Muscle of arm (tissue), 14 donors: ENCODE measurements at places on chromosomes 5 and 9.

DNA sequence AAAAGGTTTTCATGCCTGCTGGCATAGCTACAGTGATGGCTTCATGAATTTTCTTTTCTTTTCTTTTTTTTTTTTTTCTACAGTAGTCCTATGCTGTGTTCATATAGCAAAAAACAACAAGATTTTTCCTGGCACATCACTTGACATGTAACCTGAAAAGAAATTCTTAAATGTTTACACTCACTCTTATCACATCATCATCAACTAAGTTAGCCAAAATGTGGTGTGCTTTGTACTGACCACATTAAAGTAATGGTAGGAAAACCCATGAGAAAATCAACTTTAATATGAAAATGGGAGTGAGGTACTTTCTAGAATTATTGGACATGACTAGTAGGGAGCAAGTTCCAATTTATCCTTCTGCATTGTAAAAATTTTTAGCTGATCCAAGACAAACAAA, 146.7 kb downstream of the SSBP2 start:
- no peak for DNase-seq

DNA sequence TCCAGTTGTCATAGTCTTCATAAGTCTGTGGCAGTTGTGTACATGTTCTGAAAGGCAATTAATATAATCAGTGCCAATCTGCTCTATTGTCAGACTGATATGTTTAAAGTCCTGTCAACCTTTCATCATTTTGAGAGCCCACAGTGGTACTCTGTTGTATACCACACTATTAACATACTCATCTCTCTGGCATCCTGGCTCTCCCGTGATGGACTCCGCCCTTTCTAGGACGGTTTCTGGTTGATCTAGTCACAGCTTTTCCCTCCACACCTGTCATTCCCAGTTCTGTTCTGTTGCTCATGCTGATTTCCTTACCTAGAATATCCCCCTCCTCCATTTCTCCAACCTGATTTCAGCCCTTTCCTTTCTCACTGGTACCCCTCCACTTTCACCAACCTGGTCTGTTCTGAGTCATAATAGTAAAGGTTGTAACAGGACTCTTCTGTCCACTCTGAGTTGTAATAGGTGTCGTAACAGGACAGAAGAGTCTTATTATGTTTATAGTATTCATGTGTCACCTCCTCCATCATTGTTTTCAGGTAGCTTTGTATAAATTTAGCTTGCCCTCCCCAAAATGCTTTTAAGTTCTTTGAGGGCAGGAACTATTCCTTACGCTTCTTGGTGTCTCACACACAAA, 4.1 kb downstream of the PTCD2 start:
- DNase-seq = no peak

GRCh38 chr9:86187121-86187520, 72.3 kb downstream of the C9orf153 start:
- no peak for DNase-seq

DNA sequence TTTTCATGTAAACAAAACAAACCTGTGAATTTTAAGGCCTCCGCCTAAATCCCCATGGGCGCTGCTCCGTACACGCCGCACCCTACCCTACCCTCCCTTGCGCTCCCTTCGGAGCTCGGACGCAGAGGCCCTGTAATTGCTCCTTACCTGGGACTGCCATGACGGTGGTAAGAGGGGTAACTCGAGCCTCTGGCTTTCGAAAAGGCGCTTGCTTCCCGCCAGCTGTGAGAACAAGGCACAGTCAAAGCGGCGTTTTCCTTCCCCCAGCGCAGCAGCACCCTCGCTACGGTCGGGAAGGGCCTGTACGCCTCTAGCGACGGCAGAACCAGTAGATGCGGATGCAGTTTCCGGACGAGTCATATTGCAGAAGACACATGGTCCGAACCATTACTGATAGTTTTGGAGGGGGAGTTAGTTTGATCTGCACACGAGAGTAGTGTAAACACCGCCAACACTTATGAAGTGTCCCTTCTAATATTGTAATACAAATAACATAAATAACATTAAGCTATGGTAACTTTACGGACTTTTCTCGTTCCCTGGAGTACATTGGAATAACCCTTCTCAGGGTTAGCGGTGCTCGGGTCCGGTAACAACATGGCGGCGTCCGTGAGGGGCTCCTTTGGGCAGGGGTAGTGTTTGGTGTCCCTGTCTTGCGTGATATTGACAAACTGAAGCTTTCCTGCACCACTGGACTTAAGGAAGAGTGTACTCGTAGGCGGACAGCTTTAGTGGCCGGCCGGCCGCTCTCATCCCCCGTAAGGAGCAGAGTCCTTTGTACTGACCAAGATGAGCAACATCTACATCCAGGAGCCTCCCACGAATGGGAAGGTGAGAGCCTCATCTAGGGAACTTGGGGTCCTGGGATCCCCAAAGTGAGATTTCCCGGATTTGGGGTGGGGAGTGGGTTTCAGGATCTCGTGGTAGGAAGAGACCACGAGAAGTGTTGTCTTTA, at the start of the genes CWC27 and SREK1IP1:
Gene CWC27 (plus strand): TSS at position 573 of the 955 bp plus-strand sequence. CDS start 217 bp downstream, at position 790.
Gene SREK1IP1 (minus strand): TSS at position 334 of the 955 bp plus-strand sequence. CDS start 174 bp downstream, at position 160.
- DNase-seq = peak; percentile 92

DNA sequence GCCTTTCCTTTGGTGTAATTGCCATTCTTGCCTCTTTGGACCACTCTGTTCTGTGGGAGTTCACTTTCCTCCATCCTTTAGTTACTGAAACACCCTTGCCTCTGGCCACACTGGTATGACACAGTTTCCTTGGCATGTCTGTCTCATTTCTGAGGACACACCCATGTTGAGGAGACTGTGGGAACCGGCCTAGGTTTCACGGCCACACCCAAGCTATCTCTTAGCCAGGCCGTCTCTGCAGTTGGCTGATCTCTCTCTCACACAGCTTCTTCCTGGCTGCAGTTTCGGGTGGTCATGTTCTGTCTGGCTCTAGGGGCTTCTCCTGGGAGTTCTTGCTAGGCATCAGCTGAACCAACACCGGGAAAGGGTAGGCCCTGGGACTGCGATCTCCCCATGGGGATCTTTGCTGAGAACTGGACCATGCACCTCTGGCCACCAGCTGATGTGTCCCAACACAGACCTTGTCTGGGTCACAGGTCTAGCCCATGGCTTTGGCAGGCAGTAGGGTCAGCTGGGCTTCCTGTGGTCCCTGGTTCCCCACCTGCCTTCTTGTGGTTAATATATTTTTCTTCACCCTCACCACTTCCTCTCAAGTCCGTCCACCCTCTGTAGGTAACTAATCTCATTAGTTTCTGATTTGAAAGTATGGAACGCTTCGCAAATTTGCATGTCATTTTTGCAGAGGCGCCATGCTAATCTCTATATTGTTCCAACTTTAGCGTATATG, 24.9 kb downstream of the ARHGEF37 start:
- no peak for DNase-seq

- DNase-seq = no peak
Measured at GRCh38 chr9:124386201-124386600, 29.0 kb downstream of the PSMB7 start.

GRCh38 chr9:16516891-16517290, 353.6 kb downstream of the BNC2 start:
- no peak for DNase-seq

GRCh38 chr9:116361547-116361946, 208.0 kb downstream of the PAPPA start:
- DNase-seq = no peak

GRCh38 chr5:34712565-34712964, 56.4 kb downstream of the RAI14 start:
- no peak for DNase-seq

DNA sequence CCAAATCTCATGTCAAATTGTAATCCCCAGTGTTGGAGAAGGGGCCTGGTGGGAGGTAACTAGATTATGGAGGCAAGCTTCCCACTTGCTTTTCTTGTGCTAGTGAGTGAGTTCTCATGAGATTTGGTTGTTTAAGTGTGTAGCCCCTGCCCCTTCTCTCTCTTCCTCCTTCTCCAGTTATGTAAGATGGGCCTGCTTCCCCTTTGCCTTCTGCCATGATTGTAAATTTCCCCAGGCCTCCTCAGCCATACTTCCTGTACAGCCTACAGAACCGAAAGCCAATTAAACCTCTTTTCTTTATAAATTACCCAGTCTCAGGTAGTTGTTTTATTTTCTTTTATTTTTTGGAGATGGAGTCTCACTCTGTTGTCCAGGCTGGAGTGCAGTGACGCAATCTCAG, 18.2 kb upstream of the TXNDC8 start:
- no peak for DNase-seq

DNA sequence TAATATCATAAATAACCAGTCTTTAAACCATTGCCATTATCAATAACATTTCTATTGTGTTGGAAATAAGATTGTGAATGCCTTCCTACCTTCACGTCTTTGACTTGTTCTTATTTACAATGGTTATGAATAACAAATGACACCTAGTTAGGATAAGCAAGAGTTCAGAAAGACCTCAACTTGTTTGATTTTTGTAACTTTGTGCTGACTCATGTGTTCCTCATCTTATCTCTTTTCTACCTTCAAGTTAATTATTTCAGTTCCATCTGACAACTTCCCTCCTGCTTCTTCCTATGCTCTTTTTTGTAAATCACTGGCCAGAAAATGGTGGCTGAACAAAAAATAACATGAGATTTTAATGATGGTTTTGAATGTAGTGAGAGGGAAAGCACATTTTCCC, 538.5 kb upstream of the TUSC1 start:
- DNase-seq = no peak

- DNase-seq = no peak
Measured at GRCh38 chr5:41519801-41520200, 9.4 kb upstream of the PLCXD3 start.

DNA sequence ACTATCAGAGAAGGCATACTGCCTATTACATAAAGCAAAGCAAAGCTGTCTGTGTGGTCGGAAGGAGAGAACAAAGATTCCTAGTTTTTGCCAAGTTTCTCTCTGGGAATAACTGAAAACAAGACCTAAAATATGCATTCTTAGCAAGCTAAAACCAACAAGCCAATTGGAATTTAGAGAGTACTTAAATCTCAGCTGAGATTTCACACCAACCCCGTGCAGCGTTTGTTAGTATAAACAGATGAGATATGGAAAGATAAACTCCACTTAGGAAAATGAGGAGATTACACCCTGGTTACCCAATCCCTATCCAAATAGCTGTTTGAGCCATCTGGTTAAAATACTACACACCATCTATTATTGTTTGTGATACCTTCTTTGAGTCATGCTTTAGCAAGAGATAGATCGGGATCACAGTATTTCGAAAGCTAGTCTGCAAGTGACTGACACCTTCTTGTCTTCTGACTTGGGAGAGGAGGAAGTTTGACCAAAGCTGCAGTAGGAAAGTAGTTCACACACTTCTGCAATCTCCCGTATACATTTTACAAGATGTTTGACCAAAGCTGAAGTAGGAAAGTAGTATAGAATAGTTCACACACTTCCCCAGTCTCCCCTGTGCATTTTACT, 18.2 kb downstream of the FAF2 start:
- DNase-seq = no peak

DNA sequence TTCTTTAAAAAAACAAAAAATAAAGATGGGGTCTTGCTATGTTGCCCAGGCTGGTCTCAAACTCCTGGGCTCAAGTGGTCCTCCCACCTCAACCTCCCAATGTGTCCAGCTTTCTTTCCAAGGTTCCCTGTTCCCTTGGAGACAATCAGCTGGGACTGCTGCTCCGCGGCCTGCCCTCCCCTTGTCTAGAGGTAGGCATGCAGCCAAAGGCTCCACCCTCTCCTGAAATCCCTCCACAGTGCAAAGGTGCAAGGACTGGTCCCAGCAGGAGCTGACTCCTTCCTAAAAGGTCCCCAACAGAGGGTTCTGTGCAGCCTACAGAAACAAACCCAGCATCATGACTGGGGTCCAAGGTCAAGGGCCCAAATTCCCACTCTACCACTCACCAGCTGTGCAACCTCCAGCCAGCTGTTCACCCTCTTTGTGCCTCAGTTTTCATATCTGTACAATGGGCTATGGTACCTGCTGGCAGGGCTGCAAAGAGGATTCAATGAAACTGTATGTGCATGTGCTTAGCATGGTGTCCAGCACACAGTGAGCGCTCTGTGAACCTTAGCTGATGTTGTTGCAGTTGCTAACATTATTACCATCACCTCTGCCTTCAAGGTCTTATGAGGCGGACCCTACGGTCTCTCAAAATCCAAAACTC, 47.5 kb downstream of the BARX1 start:
- no peak for DNase-seq

GRCh38 chr5:112737070-112737462, 619 bp upstream of the APC start:
- no peak for DNase-seq

GRCh38 chr9:14383294-14383693, 69.4 kb upstream of the NFIB start:
- DNase-seq = no peak

GRCh38 chr5:163330723-163331668, 106.4 kb upstream of the CCNG1 start:
- DNase-seq = no peak

GRCh38 chr5:33336891-33337636, 103.7 kb upstream of the TARS1 start:
- DNase-seq = no peak

- no peak for DNase-seq
Measured at GRCh38 chr5:21623831-21624230, 1229.3 kb downstream of the CDH12 start.

- DNase-seq = no peak
Measured at GRCh38 chr9:93265972-93266371, 82.0 kb downstream of the WNK2 start.

- DNase-seq = no peak
Measured at GRCh38 chr5:126189862-126190261, 233.3 kb upstream of the GRAMD2B start.

DNA sequence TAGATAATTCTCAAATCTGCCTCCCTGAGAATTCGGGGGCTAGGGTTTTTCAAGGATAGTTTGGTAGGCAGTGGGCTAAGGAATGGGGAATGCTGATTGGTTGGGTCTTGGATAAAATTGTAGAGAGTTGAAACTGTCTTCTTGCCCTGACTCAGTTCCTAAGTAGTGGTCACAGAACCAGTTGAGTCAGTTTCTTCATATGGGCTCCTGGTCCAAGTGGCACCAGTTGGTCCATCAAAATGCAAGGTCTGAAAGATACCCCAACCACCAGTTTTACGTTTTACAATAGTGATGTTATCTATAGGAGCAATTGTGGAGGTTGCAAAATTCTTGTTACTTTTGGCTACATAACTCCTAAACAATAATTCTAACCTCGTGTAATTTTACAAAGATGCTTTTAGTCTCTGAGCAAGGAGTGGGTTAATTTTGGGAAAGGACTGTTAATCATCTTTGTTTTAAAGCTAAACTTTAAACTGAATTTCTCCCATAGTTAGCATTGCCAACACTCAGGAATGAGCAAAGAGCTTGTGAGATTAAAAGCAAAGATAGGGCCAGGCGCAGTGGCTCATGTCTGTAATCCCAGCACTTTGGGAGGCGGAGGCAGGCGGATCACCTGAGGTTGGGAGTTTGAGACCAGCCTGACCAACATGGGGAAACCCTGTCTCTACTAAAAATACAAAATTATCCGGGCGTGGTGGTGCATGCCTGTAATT, 7.7 kb downstream of the CDK7 start:
- no peak for DNase-seq

- DNase-seq = no peak
Measured at GRCh38 chr5:142929587-142929986, 159.4 kb downstream of the ARHGAP26 start.

DNA sequence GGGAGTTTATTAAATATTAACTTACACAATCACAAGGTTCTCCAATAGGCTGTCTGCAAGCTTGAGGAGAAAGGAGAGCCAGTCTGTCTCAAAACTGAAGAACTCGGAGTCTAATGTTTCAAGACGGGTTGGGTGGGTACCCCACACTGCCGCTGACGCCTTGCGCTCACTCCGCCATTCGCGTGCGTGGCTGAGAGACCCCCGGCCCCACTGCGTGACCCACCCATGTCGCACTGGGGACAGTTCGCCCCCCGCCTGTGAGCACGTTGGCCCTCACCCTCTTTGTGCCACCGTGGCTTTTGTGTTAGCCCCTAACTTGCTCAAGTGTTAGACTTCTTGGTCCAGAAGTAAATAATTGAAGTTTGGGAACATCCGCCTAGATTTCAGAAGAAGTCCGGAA, 270.0 kb upstream of the ITGA1 start:
- DNase-seq = no peak
